Aorta (tissue), 5 donors: ENCODE measurements at places on chromosomes 1 and 21.

DNA sequence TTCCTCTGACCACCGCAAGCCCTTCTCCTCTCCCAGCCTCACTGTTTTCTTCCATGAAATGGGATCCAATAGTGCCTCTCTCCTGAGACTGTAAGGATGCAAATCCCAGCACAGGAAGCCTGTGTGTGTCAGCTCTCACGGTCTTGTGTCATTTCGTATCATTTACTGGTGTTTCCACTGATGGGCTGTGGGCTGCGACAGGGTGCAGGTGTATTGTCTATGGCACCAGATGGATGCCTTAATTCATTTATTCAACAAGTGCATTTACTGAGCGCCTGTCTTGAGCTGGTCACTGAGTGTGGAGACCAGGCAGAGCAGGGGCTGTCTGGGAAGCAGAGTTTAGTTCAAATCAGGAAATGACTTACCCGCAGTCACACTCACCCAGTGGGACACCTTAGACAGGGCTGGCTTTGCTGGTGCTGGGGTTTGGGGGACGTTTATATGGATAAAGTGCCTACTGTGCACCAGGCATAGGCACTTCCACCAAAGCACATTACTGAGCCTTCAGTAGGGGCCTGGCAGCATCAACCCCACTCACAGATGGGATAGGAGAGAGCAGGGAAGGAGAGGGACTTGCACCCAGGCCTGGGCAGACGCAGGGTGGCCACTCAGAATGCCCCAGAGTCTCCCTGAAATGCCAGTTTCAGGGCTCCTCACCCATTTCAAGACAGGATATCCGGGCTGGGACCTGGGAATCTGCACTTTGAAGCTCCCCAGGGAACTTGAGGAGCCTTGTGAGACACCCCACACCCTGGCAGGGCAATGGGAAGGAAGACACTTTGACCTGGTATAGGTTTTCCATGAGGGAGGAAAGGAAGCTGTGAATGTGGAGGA lies 398.9 kb downstream of the MATN1 start:
- no peak for DNase-seq

DNA sequence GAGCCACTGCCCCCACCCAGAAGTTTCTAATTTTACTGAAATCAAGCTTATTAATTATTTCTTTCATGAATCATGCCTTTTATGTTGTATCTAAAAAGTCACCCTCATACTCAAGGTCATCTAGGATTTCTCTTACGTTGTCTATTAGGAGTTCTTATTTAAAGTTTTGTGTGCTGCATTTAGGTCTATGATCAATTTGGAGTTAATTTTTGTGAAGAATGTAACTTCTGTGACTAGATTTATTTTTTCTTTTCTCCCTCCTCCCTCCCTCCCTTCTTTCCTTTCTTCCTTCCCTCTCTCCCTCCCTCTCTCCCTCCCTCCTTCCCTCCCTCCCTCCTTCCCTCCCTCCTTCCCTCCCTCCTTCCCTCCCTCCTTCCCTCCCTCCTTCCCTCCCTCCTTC lies 317.6 kb downstream of the PLA2G4A start:
- no peak for DNase-seq

DNA sequence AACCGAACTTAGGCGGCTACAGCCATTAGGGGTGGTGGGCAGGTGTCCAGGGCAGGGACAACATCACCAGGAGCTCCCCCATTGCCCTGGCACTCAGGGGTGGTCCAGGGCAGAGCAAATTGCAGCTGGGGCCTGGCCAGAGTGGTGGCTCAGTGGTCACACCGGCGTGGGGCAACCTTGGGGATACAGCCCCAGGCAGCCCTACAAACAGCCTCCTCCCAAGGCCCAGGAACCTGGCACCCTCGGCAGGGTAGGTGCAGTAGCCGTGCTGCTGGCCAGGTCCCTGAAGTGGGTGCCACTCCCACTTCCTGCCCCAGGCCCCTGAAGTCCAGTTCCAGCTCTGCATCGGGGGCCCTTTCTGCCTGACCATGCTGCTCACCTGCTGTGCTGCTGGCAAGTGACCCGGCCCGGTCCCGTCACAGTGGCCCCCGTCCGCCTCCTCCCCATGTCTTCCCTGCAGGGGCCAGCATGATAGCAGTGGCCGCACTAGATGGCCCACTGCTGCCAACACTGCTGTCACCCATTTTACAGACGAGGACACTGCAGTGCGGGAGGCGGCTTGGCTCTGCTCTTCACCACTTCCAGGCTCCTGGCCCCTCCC lies 712.8 kb downstream of the MATN1 start:
- DNase-seq = no peak

GRCh38 chr1:109773203-109773899 lies 9.6 kb upstream of the EPS8L3 start:
- DNase-seq = peak; percentile 90

DNA sequence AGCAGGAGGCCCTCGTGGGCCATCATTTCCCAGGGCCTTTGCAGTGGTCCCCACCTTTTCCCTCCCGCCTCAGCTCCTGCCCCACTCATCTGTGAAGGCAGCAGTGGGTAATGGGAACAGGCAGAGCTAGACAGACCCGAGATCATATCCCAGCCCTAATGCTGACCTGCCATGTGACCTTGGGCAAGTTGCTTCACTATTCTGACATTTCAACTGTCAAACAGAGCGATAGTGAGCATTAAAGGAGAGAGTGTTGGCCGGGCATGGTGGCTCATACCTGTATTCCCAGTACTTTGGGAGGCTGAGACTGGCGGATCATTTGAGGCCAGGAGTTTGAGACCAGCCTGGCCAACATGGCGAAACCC lies 51.7 kb downstream of the RPS6KA1 start:
- DNase-seq = no peak

- no peak for DNase-seq
These were observed 480.4 kb upstream of the CAMK1G start for GRCh38 chr1:209103092-209103491.

DNA sequence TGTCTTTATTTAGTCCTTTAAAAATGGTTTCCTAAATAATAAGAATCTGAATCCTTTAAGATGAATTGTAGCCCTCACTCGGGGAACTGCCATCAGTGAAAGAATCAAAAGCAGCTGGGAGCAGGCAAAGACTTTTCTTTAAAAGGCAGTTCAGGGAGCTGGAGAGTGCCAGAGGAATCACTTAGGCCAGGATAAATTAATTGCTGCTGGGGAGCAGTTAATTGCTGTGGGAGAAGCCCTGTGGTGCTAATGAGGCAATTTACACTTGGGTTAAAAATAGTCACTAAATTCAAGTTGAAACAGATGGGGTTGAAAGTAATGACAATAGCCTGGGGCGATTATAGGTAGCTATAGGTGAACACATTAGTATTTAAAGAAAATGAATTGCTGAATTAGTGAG lies 38.7 kb upstream of the COL24A1 start:
- no peak for DNase-seq

DNA sequence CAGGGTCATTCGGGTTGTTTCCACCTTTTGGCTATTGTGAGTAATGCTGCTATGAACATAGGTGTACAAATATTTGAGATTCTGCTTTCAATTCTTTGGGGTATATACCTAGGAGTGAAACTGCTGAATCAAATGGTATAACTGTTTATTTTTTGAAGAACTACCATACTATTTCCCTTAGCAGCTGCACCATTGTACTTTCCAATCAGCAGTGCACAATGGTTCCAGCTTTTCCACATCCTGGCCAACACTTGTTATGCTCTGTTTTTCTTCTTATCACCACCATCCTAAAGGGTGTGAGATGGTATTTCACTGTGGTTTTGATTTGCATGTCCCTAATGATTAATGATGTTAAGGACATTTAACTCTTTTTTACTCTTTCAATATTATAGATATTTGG lies 3.6 kb upstream of the ABCA4 start:
- no peak for DNase-seq

DNA sequence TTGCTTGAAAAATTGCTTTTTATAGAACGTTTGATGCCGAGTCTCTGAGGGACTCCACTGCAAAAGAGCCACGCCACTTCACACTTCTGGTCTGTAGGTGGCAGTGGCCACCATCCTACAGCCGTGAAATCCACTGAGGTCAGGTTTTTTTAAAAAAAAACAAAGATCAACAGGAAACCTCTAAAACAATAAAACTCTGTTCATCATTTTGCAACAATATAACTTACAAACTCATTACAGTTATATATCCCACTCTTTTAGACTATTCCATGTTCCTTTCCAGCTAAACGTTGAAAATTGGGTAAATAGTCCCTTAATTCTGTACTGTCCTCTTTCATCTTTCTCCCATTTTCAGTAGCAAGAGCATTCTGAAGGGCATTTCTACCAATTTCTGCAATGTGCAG lies 64.6 kb upstream of the FMN2 start:
- DNase-seq = no peak

- peak; percentile 37 for DNase-seq
These were observed 44.8 kb downstream of the AGPAT3 start for GRCh38 chr21:43909741-43910400.

DNA sequence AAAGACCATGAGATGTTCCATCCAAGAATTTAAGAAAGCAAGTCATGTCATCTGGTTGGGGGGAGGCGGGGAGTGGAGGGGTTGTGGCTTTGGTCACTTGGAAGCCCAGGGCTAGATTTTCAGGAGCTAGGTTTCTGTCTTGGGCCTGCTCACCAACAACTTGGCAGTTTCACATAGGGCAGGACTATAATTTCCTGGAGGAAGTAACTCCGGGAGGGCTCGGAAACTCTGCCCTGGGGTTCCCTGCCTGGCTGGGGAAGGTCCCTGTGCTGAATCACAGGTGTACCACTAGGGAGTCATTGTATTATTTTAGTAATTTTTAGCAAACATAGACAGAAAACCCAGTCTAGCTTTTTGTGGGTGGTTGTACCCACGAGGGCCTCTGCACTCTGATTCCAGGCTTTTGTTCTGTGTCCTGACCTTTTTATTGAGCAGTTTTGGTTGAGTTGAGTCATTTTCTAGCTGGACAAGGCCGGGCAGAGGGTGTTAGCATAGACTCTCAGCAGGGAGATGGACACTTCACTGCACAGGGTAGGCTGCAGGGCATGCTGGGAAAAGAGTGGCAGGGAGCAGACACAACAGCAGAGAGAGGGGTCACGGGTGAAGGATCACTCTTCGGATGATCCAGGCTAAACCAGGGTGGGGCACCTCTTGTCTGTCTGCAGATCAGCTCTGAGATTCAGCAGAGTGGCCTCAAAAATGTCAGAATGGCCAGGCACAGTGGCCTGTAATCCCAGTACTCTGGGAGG lies 144.7 kb downstream of the GRIK3 start:
- no peak for DNase-seq

- DNase-seq = no peak
These were observed 11.3 kb upstream of the MFSD2A start for GRCh38 chr1:39943471-39944290.

- peak; percentile 73 for DNase-seq
These were observed 489 bp downstream of the CELSR2 start for GRCh38 chr1:109249654-109250401.

DNA sequence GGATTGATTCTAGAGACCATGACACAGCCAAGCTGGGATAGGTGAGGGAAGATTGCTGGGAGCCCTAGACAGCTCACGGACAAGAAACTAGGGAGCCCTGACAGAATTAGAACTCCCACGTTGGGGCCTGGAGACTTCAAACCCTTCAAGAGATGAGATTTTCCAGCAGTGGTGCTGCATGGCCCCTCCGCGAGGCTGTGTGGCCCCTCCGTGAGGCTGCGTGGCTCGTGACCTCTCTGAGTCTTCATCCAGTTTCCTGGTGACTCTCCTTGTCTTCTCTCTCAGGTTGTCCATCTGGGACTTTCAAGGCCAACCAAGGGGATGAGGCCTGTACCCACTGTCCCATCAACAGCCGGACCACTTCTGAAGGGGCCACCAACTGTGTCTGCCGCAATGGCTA lies 109.9 kb downstream of the LACTBL1 start:
- DNase-seq = no peak

DNA sequence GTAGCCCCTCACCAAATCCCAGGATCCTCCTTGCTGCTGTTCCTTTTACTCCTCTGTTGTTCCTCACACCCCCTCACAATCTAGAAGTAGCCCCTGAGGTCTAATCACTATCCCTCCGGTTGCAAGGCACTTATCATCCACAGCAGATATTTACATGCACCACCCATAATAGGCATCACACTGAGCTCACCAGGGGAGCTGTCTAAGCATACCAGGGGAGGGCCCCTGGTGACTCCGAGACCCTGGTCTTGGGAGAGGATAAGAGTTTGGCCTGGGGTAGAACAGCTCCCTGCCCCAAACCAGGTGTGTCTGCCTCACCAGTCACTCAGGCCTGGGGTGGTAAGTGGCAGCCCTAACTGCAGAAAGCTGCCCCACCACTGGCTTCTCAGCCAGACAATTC lies 37.3 kb upstream of the ZC3H12A start:
- no peak for DNase-seq

GRCh38 chr1:77392486-77392885 lies 110.7 kb downstream of the AK5 start:
- DNase-seq = no peak

DNA sequence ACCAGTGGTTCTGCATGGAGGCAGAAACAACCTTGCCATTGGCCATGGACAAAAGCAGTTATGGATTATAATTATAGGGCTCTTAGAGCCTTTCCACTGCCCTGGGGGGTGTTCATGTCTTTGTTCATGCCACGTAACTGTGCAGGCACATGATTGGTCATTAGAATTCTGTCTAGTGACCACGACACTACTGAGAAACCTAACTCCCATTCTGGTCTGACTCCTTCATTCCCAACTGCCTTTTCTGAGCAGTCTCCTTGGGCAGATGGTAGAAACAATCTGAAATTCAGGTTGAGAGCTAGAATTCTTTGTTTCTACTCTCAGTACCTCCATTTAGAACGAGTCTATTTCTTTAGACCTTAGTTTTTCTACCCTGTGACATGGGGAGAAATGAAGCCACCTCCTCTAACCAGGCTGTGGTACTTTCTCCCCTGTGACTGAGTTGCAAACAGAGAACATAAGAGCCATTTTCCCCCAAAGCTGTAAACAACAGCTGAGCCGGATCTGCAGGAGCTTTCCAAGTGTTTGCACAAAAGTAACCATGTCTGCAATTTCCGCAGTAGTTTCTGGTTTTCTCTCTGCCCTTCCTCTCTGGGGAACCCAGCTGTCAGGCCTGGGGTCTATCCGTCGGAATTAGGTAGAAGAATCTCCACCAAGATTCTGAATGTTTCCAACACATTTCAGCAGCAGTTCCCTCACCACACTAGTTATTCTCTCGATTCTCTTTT lies 37.7 kb upstream of the IPO9 start:
- no peak for DNase-seq

DNA sequence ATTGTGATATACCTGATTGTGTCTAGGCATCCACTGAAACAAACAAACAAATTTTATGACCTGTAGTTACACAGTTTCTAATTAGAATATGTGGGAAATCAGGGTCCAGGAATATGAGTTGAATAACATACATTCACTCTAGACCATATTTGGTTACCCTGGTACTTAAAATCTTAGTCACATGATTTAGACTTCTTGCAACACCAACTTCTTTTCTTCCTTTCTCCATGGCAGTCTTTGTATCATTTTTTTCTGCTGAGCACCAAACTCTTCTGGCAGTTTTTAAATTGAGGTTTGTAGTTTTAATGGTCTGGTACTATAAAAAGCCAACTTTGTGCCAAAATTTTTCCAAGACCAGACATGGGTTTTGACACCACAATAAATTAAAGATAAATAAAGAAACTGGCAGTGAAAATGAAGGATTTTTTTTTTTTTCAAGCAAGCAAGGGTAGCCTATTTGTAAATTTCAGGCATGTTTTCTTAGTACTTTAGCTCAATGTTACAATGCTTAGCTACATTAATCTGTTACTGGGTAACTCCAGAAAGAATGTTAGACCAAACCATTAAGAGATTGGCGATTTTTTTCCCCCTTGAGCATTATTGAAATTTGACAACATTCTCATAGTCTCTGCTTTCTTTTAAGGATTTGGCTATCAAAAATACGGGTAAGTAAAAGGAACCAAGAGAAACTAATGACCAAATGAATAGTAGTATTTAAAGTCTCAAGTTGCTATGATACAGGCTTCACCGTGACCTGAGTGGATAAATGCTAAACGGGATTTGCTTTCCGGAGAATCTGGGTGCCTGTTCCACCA lies 108.5 kb downstream of the NFIA start:
- DNase-seq = no peak
